T-cell (primary cell): ENCODE measurements at places on chromosomes 1 and 21.

GRCh38 chr1:52225174-52225573, 83.3 kb downstream of the ZFYVE9 start:
- H3K4me1 ChIP-seq = no peaks in the 10 kb centered on the region
- no peaks in the 10 kb centered on the region for H3K27me3 ChIP-seq
- no peak overlapping the region for H3K27ac ChIP-seq

GRCh38 chr21:39502631-39503030, 50.9 kb downstream of the SH3BGR start:
- no peak overlapping the region for H3K27ac ChIP-seq
- no peak overlapping the region for H3K4me3 ChIP-seq
- no peaks in the 10 kb centered on the region for H3K36me3 ChIP-seq
- DNase-seq = no peak
- H3K27me3 ChIP-seq = no peaks in the 10 kb centered on the region

GRCh38 chr1:241527146-241527545, 5.0 kb upstream of the KMO start:
- H3K27ac ChIP-seq = no peak overlapping the region
- H3K27me3 ChIP-seq = no peaks in the 10 kb centered on the region
- H3K36me3 ChIP-seq = no peaks in the 10 kb centered on the region
- DNase-seq = no peak
- H3K4me3 ChIP-seq = no peak overlapping the region

DNA sequence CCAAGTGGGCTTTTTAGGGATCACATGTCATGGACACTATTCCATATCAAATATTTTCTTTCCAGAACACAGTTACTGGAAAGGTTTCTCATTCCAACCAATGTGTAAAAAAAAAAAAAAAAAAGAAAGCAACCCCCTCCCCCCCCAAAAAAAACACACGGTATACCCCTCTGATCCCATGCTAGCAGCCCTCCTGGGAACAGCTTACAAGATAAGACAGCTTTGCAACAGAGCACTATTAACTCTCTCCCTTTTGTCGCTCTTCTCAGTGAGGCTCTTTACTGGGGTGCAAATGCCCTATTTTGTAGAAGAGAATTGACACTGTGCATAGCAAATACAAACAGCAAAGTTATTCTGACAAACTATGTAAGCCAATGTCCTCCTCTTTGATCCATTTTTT, 161.2 kb downstream of the NTMT2 start:
- DNase-seq = no peak
- H3K27me3 ChIP-seq = no peaks in the 10 kb centered on the region
- no peak overlapping the region for H3K27ac ChIP-seq
- no peaks in the 10 kb centered on the region for H3K36me3 ChIP-seq
- H3K4me3 ChIP-seq = no peak overlapping the region

DNA sequence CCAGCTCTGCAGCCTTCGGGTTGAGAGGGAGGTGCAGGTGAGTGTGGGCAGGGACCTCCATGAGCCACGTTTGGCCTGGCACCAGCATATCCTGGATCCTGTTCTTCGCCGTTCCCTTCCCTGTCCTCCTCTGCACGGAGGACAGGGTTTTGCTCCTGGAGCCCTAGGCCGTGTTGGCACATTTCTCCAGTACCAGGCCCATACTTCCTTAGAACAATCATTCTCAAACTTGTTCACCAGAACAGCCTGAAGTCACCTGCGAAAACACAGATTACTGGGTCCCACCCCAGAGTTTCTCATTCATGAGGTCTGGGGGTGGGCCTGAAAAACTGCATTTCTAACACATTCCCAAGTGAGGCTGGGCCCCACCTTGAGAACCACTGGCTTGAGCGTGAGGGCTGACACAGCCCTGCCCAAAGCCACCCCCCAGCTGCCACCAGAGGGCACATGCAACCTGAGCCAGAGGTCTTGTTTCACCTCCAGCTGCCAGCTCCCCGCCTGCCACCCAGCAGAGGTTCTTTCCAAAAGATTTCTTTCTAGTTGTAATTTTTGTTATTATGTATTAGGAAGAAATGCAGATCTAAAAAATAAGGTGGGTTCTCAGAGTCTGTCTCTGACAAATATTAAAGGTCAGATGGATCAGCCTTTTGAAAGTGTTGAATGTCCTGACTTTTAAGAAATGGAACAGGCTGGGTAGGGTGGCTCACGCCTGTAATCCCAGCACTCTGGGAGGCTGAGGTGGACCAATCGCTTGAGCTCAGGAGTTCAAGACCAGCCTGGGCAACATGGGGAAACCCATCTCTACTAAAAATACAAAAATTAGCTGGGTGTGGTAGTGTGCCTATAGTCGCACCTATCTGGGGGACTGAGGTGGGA, 39.6 kb upstream of the LDLRAP1 start:
- DNase-seq = peak; percentile 60
- peaks cover 26% of the 10 kb centered on the region for H3K4me1 ChIP-seq
- peaks cover 6% of the 10 kb centered on the region for H3K36me3 ChIP-seq
- no peaks in the 10 kb centered on the region for H3K27me3 ChIP-seq
- H3K27ac ChIP-seq = no peak overlapping the region

- DNase-seq = no peak
- no peaks in the 10 kb centered on the region for H3K27me3 ChIP-seq
- peaks cover 8% of the 10 kb centered on the region for H3K4me1 ChIP-seq
- H3K4me3 ChIP-seq = no peak overlapping the region
- H3K27ac ChIP-seq = no peak overlapping the region
These were observed 159.6 kb upstream of the FGGY start for GRCh38 chr1:59137276-59137615.

DNA sequence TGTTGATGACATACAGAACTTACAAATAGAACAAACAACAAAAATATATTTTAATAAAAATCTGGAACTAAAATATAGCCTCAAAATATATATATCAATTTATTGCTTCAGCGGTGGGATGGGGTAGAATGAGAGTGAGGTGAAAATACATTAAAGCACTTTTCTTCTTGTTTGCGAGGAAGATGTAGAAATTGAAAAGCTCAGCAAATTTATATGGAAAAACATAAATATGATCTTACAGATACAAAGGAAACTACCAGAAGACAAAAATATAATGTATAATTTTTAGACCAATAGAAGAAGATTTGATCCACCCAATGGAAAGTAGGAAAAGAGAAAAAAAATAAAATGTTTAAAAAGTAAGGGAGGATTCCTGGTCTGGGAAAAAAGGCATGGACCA, 372.2 kb downstream of the DISC1 start:
- H3K27me3 ChIP-seq = no peaks in the 10 kb centered on the region

GRCh38 chr1:193749868-193750267, 563.5 kb upstream of the B3GALT2 start:
- H3K4me3 ChIP-seq = no peak overlapping the region
- H3K27ac ChIP-seq = no peak overlapping the region
- no peaks in the 10 kb centered on the region for H3K36me3 ChIP-seq
- no peaks in the 10 kb centered on the region for H3K27me3 ChIP-seq
- DNase-seq = no peak

DNA sequence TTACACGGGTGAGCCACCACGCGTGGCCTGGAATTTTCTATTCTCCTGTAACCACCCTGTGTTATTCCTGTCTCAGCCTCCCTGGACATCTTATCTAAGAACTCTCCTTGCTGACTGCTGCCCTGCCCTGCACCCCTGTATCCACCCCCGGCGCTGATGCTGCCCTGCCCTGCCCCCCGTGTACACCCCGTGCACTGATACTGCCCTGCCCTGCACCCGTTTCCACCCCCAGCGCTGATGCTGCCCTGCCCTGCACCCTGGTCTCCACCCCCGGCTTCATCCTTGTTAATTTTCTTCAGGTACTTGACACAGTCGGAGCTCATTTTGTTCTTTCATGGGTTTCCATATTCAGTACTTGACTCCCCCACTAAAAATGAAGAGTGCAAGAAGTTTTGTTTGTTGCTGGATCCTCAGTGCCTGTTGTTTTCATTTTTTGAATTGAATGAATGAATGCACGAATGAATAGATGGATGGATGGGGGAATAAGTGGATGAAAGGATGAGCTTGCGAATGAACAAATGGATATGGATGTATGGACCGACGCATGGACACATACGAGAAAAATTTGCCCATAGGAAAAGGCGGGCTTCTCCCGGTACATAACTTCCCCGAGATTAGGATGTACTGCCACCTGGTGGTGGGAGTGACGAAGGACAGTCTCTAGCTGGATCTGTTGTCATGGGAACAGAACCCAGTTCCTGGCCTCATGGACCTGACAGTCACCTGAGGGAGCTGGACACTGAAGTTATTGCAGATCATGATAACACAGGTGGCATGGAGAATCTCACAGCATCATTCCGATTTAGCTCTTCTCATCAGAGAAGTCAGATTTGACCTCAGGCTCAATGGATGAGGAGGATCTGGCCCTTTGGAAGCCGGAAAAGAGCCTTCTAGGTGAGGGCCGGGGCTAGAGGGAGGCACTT, 14.9 kb downstream of the AADACL4 start:
- no peak overlapping the region for H3K27ac ChIP-seq
- peaks cover 7% of the 10 kb centered on the region for H3K27me3 ChIP-seq
- peak; percentile 9 for DNase-seq
- H3K4me3 ChIP-seq = no peak overlapping the region
- H3K4me1 ChIP-seq = peaks cover 4% of the 10 kb centered on the region

DNA sequence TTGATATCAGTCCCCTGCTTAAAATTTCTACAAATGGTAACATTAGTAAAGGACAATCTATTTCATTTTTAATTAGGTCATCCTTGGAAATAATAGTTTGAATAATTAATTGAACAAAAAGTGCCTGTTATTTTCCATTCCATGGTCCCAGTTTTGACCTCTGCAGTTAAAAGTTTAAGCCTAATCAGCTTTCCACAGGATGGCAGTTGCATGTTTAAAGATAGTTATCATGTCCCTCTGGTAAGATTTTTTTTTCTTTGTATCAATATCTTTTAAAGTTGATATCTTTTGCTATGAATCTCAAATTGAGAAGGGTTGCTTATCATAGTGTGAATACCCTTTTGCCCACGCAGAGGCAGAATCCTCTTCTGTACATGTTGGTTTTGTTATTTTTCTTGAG, 90.4 kb downstream of the HS2ST1 start:
- H3K4me3 ChIP-seq = no peak overlapping the region
- H3K27me3 ChIP-seq = no peaks in the 10 kb centered on the region
- DNase-seq = no peak
- H3K27ac ChIP-seq = no peak overlapping the region
- no peaks in the 10 kb centered on the region for H3K36me3 ChIP-seq

DNA sequence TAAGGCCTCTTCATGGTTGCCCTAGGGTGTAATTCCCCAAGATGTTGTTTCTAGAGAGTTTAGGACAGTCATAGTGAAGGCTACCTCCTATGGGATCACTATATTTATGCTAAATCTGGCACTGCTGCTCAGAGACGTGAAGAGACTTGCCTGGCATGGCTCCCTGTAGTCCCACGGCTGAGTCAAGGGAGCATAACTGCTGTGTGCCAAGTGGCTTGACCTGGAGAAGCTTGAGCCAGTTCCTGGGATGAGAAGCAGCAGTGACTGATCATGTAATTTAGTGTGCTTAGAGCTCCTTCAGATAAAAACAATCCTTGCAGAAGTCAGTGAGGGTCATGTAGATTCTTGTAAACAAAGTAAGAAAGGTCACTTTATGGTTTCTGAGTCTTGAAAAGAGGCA, 68.9 kb upstream of the TSPAN2 start:
- DNase-seq = no peak
- no peak overlapping the region for H3K4me3 ChIP-seq
- peaks cover 4% of the 10 kb centered on the region for H3K27me3 ChIP-seq
- no peaks in the 10 kb centered on the region for H3K4me1 ChIP-seq

GRCh38 chr1:169460191-169460833, 25.4 kb downstream of the SLC19A2 start:
- H3K27ac ChIP-seq = no peak overlapping the region
- no peak for DNase-seq
- H3K27me3 ChIP-seq = peaks cover 7% of the 10 kb centered on the region
- H3K4me3 ChIP-seq = peak overlapping the region; percentile 50

- DNase-seq = no peak
- H3K4me3 ChIP-seq = no peak overlapping the region
- H3K27ac ChIP-seq = no peak overlapping the region
- no peaks in the 10 kb centered on the region for H3K36me3 ChIP-seq
- no peaks in the 10 kb centered on the region for H3K27me3 ChIP-seq
- H3K4me1 ChIP-seq = no peaks in the 10 kb centered on the region
These were observed 25.0 kb upstream of the TENT5C start for GRCh38 chr1:117580882-117581281.

- no peaks in the 10 kb centered on the region for H3K27me3 ChIP-seq
- peaks cover 3% of the 10 kb centered on the region for H3K4me1 ChIP-seq
- H3K36me3 ChIP-seq = no peaks in the 10 kb centered on the region
- no peak for DNase-seq
- H3K4me3 ChIP-seq = no peak overlapping the region
These were observed 58.4 kb upstream of the CXADR start for GRCh38 chr21:17454315-17455027.

DNA sequence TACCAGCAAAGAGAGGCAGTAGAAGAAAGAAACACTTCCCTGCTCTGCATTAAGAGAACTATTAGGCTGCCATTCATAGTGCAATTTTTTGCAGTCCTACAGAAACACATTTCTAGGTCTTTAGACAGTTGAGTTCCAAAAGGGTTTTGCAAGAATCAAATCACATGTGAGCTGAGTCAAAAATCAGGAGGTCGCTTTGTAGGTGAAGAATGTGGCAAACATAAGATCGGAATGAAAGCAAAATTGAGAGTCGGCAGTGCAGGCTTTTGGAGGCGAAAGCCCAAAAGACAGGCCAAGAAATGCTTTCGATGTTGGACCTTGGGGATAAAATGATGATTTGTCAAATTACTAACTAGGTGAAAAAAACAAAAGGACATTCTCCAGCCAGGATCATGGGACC, 213.5 kb upstream of the NRIP1 start:
- no peak for DNase-seq
- no peaks in the 10 kb centered on the region for H3K36me3 ChIP-seq
- no peak overlapping the region for H3K4me3 ChIP-seq
- no peaks in the 10 kb centered on the region for H3K4me1 ChIP-seq
- H3K27ac ChIP-seq = no peak overlapping the region
- peaks cover 2% of the 10 kb centered on the region for H3K27me3 ChIP-seq

DNA sequence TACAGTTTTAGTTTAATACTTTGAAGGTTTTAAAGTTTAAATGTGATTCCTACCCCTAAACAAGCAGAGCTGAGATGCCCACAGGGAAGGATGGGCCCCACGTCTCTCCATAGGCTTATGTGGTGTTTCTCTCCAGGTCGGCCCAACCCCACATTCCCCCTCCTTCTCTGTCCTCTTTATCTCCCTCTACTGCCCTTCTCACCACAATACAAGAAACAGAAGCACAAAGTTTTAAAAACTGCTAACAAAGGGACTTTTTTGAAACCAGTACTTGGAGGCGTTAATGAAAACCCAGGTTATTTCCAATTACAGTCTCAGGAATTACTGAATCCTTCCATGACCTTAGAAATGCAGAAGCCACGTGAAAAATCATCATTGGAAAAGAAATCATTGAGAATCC, 324.0 kb downstream of the NTNG1 start:
- no peak overlapping the region for H3K27ac ChIP-seq
- no peaks in the 10 kb centered on the region for H3K36me3 ChIP-seq
- peaks cover 3% of the 10 kb centered on the region for H3K27me3 ChIP-seq

DNA sequence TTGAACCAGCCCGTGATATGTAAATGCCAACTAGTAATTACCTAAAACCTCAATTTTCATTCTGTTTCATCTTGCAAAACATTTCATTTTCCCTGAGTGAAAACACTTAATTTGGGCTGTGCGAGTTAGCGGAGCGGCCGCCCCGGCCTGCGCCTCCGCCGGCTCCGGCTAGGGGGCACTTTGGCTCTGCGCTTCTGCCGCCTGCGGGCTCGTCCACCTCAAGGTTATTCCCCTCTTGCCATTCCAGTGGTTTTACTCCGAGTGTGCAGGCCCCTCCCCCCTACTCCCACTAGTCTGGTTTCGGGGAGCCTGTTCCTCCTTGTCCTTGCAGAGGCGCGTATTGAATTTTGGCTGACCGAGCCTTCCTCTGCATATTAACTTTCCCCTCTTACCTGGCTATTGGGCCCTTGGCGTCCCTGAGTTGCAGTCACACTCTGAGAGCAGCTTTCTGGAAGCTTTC, 55.6 kb downstream of the PEX14 start:
- no peak overlapping the region for H3K27ac ChIP-seq
- no peak overlapping the region for H3K4me3 ChIP-seq
- peaks cover 6% of the 10 kb centered on the region for H3K4me1 ChIP-seq
- no peak for DNase-seq
- H3K27me3 ChIP-seq = no peaks in the 10 kb centered on the region
- H3K36me3 ChIP-seq = peaks cover 9% of the 10 kb centered on the region
